ENCODE measurements at places on chromosomes 3 and 15.

DNA sequence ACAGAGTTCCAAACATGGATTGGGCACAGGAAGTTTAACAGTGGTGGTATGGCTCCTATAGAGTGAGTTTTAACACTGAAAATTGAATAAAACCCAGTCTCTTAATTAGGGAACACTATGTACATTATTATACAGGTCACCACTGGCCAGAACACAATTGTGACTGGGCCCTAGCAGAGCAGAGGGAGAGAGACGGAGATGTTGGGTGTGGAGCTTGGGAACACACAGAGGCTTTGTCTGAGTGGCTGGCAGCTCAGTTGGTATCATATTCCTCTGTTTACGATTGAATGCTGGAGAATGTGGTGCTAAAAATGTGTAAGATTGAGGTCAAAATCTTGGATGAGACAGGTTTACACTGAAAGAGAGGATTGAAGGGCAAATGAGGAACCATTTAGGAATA lies 6.8 kb upstream of the MOBP start:
- DNase-seq: no peak

DNA sequence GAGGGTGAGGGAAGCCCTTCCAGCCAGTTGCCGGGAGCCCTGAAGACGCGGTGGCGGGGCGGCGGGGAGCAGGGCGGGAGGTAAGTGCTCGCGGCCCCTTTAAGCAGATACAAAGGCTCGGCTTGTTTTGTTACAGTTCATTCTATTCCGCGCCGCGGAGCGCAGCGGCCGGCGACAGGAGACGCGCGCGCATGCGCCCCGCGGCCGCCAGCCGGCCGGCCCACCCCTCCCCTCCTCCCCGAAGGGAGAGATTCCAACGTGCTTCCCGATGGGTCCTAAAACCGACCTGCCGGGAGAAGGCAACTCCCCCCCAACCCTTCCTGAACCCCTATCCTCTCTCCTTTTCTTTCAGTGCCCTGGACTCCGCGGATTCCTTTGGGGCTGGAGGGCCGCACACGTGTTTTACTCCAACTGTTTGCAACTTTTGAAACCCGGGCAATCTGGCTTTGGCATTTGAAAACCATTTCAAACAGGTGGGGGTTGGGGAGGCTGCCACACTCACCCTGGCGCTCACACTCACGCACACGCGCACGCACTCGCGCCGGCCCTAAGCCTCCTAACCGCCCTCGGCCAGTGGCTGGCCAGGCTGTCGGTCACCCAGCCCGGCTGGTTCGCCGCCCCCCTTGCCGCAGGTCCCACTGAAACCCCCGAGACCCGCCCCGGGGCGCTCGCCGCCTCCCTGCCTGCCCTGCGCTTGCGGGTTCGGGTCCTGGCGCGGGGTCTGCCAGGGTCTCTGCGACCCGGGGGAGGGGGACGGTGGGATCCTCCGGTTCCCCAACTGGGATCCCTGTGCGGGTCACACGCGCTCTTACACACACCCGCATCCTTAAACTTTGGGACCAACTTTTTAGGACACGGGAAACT lies at the start of gene MAGI1:
TSS of gene MAGI1 (minus strand) at position 193 of the 864 bp plus-strand sequence. CDS start 610 bp downstream, outside the sequence.
- DNase-seq: peak; percentile 96

- no peak for DNase-seq
These were observed 685.1 kb downstream of the SI start for GRCh38 chr3:164393171-164393570.

DNA sequence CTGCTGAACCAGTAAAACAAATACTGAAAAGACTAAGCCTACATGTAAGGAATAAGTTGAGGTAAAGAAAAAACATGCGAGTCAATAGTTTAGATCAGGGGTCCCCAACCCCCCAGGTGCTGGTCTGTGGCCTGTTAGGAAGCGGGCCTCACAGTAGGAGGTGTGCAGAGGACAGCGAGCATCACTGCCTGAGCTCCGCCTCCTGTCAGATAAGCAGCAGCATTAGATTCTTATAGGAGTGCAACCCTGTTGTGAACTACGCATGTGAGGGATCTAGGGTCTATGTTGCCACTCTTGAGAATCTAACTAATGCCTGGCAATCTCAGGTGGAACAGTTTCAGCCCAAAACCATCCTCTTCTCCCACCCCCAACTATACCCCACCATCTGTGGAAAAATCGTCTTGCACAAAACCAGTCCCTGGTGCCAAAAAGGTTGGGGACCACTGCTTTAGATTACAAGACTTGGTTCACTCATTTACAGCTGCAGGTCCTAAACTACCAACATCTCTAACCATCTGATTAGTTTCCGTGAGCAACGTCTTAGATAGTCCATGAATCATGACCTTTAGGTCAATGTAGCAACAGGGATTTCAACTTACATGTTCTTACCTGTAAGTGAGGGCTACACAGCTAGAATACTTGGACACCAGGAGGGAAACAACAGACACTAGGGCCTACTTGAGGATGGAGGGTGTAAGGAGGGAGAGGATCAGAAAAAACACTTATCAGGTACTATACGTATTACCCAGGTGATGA lies 66.7 kb downstream of the TRANK1 start:
- no peak for DNase-seq

- DNase-seq: peak; percentile 49
These were observed 18.8 kb upstream of the SSUH2 start for GRCh38 chr3:8663177-8664061.

- no peak for DNase-seq
These were observed 46.8 kb downstream of the CHST2 start for GRCh38 chr3:143166376-143166775.

DNA sequence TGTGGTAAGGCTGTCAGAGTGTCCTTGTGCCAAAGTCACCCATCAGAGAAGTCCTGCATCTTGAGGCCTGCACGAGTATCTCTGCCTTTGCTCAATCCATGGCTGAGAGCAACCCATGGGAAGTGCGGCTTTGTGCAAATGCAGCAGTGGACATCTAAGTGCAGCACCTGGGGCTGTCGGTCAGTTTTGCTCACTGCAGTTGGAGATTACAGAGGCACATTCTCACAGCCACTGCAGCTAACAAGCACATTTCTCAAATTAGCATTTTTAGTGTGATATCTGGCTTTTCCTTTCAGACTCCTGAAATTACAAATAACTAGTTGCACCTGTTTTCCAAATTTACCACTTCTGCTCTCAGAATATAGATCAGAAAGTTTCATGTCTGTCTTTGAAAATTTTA lies 81.5 kb upstream of the DAZL start:
- DNase-seq: no peak

- peak; percentile 53 for DNase-seq
These were observed 103.9 kb downstream of the TMEM266 start for GRCh38 chr15:76163457-76164295.

- peak; percentile 57 for DNase-seq
These were observed 160.7 kb downstream of the SQOR start for GRCh38 chr15:45795440-45796069.

- no peak for DNase-seq
These were observed 27.4 kb downstream of the CALML4 start for GRCh38 chr15:68177742-68178141.

GRCh38 chr15:49279521-49280456 lies 109.7 kb downstream of the GALK2 start:
- no peak for DNase-seq

GRCh38 chr3:15726043-15726442 lies 71.7 kb downstream of the ANKRD28 start:
- no peak for DNase-seq

- no peak for DNase-seq
These were observed 6.0 kb downstream of the KCNMB3 start for GRCh38 chr3:179244878-179245277.

GRCh38 chr15:24269166-24269571 lies 406.4 kb upstream of the NPAP1 start:
- DNase-seq: no peak

DNA sequence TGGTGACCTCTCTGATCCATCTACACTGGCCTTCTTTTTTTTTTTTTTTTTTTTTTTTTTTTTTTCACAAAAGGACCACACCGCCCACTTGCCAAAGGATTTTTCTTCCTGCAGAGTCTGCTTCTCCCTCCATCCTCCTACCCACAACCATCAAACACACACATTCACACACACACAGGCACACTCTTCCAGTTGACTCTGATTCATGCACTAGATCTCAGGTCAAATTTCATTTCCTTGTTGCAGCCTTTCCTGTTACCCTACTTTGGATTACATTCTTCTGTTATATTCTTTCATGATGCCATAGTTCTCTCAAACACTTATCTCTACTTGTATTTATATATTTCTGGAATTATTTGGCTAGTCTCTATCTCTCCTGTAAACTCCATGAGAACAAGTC lies 133.9 kb downstream of the STAC start:
- DNase-seq: no peak

DNA sequence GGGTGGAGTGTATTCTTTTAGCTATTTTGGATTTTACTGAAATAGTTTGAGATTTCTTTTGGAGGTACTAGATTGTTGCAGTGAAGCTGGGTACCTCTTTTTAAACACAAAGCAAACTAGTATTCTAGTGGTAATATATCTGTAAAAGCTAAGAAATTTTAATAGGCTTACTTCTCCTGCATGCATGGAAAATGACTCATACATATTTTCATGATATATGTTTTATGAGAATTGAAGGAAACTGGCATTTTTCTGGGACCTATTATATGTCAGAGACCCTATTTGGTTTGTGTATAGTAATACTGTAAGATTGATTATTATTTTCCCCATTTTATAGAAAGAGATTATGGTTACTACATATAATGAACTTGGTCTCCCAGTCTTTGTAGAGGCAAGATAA lies 851.0 kb downstream of the DIPK2A start:
- no peak for DNase-seq

- no peak for DNase-seq
These were observed 7.2 kb downstream of the SNRPN start for GRCh38 chr15:24961967-24962366.

DNA sequence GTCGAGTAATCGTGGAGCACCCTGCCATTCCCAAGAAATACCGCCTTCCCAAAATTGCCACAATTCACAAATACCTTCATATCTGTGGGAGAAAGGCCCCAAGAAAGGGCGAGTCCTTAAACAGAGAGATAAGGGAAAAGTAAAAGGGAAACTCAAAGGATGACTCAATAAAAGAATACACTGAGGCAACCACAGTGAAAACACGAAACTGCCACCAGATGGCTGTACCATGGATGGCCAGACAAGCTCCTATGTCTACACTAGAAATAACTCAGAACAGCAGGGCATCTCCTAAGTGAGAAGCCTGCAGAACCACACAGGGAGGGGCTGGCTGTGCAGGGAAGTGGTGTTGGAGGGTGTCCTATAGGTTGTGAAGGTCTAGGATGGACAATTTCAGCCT lies 25.0 kb downstream of the SRGAP3 start:
- no peak for DNase-seq

GRCh38 chr15:86870846-86871245 lies 791.2 kb downstream of the AGBL1 start:
- DNase-seq: no peak

- DNase-seq: no peak
These were observed 265.6 kb upstream of the ATP11B start for GRCh38 chr3:182527745-182528144.

GRCh38 chr15:101828774-101829173 lies 16.8 kb downstream of the OR4F15 start:
- DNase-seq: no peak

- DNase-seq: peak; percentile 41
These were observed 854 bp upstream of the COL8A1 start for GRCh38 chr3:99637368-99638111.

DNA sequence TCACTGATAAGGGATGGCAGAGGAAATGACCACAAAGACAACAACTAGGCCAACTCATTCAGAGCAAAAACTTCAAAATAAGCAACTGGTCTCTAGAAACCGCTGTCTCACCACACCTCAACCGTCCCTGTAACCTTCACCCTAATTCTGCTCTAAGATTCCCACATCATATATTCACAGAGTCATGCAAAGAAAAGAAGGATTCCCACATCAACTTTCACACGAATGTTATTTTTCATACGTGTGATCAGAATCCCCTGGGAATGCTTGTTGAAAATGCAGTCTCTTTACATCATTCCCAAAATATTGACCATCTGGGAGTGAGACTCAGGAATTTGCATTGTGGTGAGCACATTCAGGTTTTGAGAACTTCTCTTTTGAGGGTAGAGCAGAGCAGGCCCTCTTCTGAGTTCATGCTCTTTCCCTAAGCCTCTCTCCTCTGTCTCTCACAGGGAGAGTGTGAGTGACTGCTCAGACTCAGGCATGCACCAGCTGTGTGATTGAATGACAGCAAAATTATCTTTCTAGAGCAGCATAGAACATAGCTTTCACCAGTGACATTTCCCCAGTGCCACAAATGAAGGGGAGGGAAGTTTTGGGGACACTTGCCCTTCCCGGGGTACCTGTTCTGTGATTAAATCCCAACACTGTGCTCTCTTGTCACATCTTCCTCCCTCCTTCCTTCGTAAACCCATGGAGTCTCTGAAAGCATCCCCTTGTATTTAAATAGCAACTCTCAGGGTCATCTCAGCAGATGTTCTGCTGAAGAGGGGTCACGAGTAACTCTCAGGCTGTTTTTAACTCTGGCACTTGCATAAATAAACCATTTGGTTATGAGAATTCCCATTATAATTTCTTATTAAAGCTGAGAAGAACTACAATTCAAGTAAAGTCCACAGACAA lies 170.9 kb downstream of the PLCL2 start:
- no peak for DNase-seq

DNA sequence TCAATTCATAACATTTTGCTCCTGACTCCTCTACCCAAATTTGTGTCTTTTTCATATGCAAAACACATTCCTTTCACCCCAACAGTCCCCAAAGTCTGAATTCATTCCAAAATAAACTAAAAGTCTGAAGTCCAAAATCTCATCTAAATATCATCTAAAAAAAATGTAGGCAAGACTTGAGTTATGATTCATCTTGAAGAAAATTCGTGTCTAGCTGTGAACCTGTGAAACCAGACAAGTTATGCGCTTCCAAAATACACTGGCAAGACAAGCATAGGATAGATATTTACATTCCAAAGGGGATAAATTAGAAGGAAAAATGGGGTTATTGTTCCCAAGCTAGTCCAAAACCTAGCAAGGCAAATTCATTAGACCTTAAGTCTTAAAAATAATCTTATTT lies 1302.0 kb upstream of the GBE1 start:
- DNase-seq: no peak

DNA sequence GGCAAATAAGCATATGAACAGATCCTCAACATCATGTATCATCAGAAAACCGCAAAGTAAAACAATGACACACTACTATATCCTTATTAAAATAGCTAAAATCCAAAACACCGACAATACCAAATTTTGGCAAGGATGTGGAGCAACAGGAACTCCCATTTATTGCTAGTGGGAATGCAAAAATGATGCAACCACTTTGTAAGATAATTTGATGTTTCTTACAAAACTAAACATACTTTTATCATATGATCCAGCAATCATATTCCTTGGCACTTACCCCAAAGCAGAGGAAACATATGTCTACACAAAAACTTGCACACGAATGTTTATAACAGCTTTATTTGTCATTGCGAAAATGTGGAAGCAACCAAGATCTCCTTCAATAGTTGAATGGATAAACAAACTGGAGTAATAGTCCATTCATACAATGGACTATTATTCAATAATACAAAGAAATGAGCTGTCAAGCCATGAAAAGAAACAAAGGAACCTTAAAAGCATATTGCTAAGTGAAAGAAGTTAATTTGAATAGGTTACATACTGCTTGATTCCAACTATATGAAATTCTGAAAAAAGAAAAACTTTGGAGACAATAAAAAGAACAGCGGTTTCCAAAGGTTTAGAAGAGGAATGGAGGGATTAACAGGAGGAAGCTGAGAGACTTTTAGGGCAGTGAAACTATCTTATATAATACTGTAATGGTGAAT lies 172.0 kb downstream of the VPS13C start:
- DNase-seq: no peak

Data from femur (tissue), 1 donor.